ENCODE measurements at places on chromosomes 7 and 10.

- DNase-seq, result no peak
Observed at GRCh38 chr10:63496561-63496960, 24.6 kb upstream of the REEP3 start.

- DNase-seq, result no peak
Observed at GRCh38 chr10:62109587-62110293, 158.9 kb downstream of the RTKN2 start.

DNA sequence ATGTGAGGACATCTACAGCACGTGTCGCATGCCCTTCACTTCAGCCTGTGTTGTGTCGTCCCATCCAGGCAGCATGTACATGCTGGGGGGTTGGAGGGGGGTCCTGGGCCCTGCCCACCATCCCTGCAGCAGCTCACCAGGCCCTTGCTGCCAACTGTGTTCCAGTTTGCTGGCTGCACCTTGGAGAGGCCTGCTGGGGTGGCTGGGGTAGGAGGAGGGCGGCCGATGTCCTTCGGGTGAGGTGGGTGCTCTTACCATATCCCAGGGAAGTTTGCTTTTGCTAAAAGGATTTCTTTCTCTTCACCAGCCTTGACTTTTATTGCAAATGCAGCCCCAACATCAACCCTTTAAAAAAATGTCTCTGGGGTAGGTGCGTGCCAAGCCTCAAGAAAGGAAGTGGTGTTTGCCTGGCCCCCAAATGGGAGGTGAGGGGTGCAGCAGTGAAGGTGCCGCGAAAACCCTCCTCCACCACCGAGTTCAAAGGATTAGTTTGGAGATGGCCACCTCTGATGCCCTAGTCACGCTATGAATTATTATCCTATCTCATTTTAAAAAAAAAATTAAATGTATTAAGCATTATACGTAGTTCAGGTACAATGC lies 165.8 kb upstream of the KLF6 start:
- peak; percentile 92 for DNase-seq

DNA sequence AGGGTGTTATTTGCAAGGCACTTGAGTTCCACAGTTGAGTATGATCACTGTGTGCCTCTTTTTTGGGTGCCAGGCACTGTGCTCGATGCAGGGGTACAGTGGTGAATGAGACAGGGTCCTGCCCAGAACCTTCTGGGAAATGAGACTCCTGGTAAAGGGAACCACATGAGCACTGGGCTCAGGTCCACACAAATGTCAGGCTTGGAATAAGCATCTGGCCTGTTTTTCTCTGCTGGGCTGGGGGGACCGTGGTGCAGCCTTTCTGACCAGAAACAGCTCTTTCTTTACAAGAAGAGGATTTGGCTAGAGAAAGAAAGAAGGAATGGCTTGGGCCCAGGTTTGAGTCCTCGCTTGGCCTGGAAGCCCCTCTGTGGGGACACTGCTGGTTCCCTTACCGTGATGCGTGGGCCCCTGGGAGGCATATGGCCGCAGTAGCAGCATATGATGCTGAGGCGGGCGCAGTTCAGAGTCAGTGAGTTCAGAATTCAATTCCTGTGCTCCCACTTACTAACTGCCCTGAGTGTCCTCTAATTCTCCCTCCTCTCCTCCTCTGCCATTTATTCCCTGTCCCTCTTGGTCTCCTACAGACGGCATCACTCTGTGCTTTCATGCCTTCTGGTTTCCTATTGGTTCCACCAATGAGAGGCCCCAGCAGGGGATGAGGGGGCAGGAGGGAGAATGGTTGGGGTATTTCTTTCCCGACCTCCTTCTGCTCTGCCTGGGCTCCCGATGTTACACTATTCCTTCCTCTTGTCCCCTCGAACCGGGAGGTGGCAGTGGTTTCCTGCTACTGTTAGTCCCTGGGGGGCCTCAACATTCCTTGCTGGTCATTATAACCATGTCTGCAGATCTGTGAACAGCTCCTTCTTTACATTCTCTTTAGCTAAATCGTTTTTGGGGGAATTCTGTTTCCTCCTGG lies 9.6 kb upstream of the KCP start:
- DNase-seq, result no peak

GRCh38 chr7:70091362-70091761 lies 493.1 kb downstream of the AUTS2 start:
- DNase-seq, result no peak

DNA sequence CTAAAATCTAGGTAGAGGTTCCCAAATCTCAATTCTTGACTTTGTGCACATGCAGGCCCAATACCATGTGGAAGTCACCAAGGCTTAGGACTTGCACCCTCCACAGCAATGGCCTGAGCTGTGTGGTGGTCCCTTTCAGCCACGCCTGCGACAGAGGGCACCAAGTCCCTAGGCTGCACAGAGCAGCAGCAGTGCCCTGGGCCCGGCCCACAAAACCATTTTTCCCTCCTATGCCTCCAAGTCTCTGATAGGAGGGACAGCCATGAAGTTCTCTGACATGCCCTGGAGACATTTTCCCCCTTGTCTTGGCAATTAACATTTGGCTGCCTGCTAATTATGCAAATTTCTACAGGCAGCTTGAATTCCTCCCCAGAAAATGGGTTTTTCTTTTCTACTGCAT lies 375.5 kb downstream of the SORCS1 start:
- no peak for DNase-seq

DNA sequence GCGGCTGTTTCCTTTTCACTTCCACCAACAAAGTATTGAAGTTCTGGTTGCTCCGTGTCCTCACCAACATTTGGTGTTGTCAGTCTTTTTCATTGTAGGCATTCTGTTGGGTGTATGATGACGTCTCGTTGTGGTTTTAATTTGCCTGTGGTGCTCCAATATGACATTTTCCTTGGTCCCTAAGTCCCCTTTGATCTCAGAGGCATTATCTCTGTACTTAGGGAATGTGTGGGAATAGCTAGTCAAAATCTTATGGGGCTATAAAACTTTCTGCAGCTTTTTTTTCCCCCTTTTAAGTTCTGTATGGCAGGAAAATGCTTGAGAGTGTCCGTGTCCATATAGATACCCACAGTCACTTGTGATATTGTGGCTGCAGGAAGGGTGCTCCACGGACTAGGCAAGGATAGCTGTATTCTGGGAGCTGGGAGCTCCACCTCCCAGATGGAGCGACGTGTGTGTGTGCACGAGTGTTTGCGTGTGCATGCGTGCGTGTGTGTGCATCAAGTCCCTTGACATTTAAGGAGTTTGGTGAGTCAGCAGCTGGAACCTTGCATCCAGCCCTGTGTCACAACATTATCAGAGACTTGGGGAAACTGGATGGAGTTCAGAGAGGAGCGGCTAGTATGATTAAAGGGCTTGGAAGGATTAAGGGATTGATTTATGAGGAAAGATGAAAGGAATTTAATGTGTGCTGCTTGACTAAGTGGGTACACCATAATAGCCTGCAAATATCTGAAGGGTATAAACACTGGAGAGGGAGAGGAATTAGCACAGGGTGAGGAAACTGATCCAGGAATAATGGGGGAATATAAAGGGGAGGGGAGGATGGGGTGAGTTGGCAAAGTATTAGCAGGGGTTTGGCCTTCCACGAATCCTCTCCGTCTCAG lies 66.8 kb downstream of the LRMDA start:
- DNase-seq, result no peak

- no peak for DNase-seq
Observed at GRCh38 chr7:98079891-98080648, 26.6 kb upstream of the LMTK2 start.

DNA sequence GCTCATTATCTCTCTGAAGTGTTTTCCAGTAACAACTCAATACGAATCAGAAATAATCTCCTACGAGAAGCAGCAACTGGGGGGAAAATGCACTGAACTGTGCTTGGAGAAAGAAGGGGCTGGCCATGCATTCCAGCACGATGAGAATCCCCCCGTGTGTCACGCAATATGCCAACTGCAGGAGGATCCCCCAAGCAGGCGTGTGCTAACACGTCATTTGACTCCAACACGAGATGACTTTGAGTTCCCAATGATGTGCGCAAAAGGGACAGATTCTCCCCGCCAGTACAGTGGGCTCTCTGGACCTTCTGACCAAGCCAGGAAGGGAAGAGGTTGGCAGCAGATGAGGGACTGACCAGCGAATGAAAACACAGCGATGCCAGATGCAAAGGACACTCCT lies 105.5 kb downstream of the KCNMA1 start:
- no peak for DNase-seq

GRCh38 chr10:124741281-124741921 lies 2.8 kb downstream of the FAM53B start:
- peak; percentile 83 for DNase-seq

DNA sequence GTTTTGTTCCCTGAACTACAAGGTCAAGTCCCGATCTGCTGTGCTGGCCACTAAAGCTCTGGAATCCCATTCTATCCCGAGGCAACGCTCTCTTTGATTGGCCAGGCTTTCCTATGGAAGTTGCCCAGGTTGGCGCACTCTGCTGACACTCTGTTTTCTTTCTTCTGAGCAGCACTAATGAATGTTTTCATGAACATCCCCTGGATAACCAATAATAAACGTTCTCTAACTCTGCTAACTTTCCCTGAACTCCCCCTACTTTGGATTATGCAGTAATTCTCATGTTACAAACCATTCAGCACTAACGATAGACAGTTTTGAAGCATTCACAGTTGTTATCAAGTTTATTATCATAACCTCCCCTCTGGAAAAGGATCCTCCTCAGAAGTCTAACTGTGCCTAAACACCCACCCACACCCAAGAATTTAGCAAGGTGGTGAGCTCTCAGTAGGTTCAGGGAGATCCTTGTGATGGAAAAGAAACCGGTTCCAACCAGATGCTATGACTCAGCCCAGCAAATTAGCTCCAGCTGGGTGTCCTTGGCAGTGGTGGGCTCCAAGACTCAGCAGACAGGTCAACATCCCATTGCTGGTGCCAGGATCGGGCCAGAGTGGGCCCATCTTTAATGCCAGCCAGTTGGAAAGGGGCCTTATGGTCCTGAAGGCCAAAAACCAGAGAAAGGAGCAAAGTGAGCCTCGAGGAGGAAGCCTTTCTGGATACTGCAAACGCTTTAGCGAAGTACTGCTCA lies 68.4 kb downstream of the CREB3L2 start:
- no peak for DNase-seq

DNA sequence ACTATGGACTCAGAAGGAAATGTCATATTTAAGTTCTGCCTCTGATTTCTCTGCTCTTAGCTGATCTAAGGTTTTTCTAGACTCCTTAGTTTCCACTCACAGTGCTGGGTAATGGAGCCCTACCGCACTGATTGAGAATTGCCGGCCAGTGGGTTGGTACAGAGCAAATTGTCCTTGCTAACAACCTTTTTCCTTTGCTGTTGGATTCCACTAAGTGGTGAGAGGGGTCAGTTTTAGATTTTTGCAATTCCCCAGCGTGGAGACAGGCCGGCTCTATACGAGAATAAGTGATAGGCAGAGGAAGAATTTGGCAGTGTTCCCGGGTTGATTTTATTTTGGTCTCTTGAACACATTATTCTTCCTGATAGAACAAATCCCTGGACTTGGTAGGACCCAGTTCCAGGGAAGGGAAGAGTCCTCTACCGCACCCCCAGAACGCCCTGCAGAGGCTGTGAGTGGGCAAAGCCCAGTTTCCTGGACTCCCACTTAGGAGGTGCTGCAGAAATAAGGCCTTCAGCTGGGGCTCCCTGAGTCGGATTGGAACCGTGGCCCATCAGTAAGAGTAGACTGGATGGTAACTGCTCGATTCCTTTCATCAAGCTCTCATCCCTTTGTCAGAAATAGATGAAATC lies 3.0 kb upstream of the NRP1 start:
- no peak for DNase-seq

- DNase-seq, result no peak
Observed at GRCh38 chr7:121139427-121139826, 150.9 kb downstream of the CPED1 start.

GRCh38 chr7:2405601-2406345 lies 2.4 kb downstream of the CHST12 start:
- peak; percentile 64 for DNase-seq

DNA sequence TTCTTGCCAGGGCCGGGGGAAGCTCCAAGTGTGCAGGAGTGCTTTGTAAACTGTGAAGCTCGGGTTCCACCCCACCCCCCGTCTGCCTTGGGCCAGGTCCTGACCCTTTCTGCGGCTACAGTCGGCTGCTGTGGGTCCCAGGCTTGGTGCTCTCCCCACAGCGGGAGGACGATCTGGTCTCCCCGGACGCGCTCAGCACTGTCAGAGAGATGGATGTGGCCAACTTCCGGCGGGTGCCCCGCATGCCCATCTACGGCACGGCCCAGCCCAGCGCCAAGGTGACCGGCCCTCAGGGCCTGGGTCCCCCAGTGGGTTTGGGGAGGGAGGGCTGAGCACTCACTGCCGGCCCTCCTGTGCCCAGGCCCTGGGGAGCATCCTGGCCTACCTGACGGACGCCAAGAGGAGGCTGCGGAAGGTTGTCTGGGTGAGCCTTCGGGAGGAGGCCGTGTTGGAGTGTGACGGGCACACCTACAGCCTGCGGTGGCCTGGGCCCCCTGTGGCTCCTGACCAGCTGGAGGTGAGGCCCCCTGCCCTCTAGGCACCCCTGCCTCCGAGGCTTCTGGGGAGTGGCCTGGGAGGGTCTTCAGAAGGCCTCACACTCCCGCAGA lies 60.3 kb downstream of the PALD1 start:
- no peak for DNase-seq

DNA sequence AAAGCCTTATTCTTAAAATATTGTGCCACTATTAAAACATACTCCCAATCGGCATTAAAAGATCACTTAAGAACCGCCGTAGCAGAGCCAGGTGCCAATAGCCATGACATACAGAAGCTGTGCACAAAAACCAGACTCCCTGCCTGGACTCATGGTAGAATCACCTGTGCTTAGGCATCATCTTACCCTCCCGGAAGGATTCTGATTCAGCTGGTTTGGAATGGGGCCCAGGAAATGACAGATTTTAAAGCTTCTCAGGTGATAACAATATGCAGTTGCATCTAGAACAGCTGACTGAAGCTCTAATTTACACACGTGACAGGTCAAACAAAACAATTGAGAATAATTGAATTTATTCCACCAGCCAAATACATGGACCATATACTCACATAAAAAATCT lies 10.7 kb downstream of the A1CF start:
- no peak for DNase-seq

- DNase-seq, result no peak
Observed at GRCh38 chr10:49395741-49396665, at the start of gene DRGX. Gene DRGX, minus strand, starts transcription at chr10:49396089. Its CDS starts 649 bp downstream, at chr10:49395440.

DNA sequence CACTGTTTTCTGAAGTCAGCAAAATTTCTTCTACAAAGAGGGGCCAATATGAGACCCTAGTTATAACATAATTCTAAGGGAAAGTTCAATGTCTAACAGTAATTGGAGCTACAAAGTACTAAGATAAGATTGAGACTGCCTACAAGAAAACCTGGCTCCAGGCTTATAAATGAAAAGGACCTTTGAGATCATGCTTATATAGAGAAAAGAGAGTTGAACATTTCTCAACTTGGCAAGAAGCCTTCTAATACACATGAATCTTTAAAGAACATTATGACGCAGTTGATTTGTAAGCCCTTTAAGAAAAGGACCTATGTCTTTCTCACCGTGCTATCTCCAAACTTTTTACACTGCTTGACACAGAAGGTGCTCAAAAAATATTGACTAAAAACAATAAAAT lies 87.9 kb downstream of the TPK1 start:
- no peak for DNase-seq

DNA sequence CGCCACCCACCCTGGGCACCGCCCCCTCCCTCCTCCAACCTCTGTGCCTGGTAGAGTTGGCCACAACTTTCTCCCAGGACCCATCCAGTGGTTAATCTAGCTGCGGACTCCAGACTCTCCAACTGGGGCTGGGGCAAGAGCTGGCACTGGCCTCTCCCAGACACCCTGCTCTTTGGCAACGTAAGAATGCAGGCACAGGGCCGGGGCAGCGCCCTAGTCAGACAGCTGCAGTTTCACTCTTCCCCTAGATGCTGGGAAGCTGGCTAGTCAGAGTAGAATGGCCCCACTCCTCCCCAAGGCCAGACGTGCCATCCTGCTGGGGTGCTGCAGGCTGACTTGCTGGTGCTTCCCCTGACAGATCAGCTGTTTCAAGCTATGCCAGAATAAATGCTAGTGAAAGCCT lies 22.1 kb downstream of the HSPA12A start:
- no peak for DNase-seq

Data from CD8-positive, alpha-beta T cell (primary cell).